ENCODE measurements at places on chromosomes 13 and 19.

DNA sequence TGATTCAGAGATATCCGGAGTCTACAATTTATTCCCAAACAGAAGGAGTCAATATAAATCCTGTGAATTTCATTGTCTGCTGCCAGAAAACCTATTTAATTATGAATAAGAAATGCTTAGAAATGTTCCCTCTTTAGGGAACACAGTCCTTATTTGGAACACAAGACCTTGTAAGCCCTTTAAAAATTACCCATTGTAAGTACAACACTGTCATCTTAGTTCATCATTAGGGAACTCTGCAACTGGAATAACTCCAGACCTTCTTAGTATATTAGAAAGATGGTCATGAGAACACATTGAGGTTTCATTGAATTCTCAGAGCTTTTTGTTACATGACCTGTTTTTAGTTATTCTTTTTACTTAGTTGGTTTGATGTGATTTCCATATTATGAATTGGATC lies 548.5 kb upstream of the KLF12 start:
- DNase-seq = no peak

GRCh38 chr13:110353339-110353977 lies 46.4 kb downstream of the COL4A2 start:
- no peak for DNase-seq

- DNase-seq = no peak
Measured at GRCh38 chr19:56949626-56950025, 109.1 kb upstream of the PEG3 start.

DNA sequence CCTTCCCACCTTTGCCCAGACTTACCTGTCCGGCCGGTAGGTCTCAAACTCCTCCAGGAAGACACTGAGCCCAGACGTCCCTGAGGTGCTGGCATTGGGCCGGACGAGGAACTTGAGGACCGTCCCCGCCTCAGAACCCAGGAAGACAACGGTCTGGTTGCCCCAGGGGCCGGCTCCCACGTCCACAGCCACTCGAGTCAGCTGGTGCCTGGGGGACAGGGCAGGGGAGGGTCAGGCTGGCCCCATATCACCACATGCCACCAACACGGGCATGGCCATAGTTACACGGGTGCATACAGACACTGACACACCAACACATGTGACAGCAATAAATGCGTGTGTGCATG lies 8.4 kb upstream of the LRG1 start:
- no peak for DNase-seq

DNA sequence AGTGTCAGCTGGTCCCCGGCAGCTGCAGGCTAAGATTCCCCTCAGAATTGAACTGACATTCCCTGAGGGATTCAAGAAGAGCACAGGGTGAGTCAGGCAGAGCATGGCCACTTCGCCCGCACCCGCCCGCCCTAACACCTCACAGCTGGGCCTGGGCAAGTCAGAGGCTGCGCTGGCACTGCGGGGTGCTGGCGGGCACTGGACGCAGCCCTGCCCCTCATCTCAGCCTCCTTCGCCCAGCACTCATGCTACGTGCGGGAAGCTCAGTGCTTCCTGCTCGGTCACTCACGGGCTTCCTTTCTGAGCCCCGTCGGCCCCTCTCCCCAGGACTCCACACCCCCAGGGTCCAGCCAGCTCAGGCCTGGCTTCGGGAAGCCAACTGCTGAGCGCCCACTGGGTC lies 56.9 kb downstream of the MLLT1 start:
- no peak for DNase-seq

GRCh38 chr13:85564598-85564997 lies 234.6 kb downstream of the SLITRK6 start:
- no peak for DNase-seq

DNA sequence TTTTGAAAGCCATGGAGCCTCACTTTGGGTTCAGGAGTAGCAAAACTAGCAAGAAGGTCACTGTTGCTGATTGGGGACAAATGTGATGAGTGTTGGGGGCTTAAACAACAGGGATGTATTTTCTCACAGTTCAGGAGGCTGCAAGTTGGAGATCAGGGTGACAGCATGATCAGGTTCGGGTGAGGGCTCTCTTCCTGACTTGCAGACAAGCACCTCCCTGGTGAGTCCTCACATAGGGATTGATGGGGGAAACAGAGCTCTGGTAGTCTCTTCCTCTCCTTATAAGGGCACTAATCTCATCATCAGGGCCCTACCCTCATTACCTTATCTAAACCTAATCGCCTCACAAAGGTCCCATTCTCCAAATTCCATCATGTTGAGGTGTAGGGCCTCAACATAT lies 179.2 kb downstream of the TSHZ3 start:
- no peak for DNase-seq

DNA sequence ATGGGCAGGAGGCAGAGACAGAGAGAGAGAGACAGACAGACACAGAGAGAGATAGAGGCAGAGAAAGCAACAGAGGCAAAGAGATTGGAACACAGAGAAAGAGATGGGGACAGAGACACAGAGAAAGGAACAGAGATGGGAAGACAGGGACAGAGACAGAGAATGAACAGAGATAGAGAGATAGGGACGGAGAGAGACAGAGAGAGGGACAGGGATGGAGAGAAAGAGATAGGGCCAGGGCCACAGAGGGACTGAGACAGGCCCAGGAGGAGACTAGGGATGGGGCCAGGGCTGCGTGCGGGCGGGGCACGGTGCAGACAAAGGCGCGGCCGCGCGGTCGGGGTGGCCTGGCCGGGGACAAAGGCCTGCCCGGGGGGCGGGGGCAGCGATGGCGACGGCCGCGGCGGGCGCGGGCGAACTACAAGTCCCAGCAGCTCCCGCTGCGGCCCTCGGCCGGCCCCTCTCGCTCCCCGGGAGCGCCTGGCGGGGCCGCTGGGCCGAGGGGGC lies at the start of gene ZNF358:
ZNF358 (plus strand) TSS at position 459 of the 507 bp plus-strand sequence. CDS start 3,140 bp downstream, outside the sequence.
- DNase-seq = peak; percentile 34

DNA sequence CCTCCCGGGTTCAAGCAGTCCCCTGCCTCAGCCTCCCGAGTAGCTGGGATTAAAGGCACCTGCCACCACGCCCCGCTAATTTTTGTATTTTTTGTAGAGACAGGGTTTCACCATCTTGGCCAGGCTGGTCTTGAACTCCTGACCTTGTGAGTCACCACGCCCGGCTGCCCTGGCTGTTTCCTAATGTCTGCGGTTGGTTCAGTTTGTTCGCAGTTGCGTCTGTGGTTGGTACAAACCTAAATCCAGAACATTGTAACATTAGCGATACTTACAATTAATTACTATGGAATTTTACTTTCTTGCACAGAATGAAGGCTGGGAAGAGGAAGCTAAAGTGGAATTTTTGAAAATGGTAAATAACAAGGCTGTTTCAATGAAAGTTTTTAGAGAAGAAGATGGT lies 38.1 kb downstream of the RNF17 start:
- no peak for DNase-seq

GRCh38 chr19:30135093-30135757 lies 193.2 kb downstream of the URI1 start:
- no peak for DNase-seq

- DNase-seq = no peak
Measured at GRCh38 chr13:77390391-77390790, 63.5 kb upstream of the MYCBP2 start.

DNA sequence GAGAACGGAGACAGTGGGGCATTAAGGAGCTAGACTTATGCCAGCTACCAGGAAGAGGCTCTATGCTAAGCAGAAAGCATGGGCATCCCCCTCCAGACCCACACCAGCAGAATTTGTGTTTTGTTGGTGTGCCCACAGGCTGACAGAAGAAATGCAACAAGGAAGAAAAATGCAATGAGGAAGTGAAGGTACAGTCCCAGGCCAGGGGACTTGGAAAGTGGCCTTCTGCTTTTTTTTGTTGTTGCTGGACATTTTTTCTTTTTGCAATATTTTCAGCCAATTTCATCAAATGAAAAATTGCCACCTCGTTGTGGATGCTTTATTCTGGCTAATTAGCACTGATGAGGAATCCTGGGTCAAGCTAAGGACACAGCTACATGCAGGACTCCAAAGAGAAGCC lies 167.7 kb downstream of the TSHZ3 start:
- no peak for DNase-seq

GRCh38 chr19:17720440-17720839 lies 1.2 kb downstream of the MAP1S start:
- no peak for DNase-seq

DNA sequence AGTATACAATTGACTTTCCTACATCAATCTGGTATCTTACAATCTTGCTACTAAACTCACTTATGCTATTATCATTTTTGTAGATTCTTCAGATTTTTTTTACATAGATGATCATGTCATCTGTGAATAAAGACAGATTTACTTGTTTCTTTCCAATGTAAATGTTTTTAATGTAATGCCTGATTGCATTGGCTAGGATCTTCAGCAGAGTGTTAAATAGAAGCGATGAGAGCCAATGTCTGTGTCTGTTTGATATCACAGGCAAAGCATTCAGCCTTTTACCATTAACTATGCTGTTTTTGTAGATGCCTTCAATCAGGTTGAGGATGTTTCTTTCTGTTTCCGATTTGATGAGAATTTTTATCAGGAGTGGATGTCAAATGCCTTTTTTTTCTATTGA lies 19.2 kb downstream of the SLAIN1 start:
- no peak for DNase-seq

GRCh38 chr13:50631041-50631440 lies 212.5 kb downstream of the DLEU7 start:
- no peak for DNase-seq

GRCh38 chr13:39601636-39602035 lies 1.4 kb downstream of the LHFPL6 start:
- no peak for DNase-seq

GRCh38 chr13:61136515-61136914 lies 279.1 kb downstream of the PCDH20 start:
- DNase-seq = no peak

DNA sequence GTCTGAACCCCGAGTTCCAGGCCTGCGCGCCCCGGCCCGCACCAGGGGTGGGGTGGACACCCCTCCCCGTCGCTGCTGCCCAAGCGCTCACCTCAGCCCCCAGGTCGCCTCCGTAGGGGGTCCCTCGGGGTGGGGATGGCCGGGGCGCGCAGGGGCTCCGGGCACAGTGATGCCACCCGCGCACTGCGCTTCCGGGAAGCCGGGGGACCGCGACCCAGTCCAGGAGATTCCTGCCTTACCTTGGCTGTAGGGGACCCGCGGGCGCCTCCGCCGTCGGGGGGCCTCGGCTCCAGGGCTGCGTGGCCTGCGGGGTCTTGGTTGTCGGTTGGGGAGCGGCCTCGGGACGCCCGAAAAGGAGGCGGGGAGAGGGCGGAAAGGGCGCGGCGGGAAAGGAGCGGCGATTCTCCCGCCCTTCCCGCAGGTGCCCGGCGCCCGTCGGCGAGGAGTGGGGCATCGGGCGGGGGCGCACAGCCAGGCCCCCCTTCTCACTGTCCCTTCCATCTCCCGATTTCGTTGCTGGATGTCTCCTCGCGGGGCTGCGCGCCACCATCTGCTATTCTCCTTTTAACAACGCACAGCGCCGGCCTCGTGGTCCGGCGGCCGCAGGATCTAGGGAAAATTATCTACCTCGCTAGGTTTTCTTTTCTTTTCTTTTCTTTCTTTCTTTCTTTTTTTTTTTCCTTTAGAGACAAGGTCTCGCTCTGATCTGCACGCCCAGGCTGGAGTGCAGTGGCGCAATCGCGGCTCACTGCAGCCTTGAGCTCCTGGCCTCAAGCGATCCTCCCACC lies at the start of gene KEAP1:
KEAP1 (minus strand) TSS at position 355 of the 788 bp plus-strand sequence. CDS start 3,323 bp downstream, outside the sequence.
- peak; percentile 29 for DNase-seq
